ENCODE measurements at places on chromosomes 12 and 14.

DNA sequence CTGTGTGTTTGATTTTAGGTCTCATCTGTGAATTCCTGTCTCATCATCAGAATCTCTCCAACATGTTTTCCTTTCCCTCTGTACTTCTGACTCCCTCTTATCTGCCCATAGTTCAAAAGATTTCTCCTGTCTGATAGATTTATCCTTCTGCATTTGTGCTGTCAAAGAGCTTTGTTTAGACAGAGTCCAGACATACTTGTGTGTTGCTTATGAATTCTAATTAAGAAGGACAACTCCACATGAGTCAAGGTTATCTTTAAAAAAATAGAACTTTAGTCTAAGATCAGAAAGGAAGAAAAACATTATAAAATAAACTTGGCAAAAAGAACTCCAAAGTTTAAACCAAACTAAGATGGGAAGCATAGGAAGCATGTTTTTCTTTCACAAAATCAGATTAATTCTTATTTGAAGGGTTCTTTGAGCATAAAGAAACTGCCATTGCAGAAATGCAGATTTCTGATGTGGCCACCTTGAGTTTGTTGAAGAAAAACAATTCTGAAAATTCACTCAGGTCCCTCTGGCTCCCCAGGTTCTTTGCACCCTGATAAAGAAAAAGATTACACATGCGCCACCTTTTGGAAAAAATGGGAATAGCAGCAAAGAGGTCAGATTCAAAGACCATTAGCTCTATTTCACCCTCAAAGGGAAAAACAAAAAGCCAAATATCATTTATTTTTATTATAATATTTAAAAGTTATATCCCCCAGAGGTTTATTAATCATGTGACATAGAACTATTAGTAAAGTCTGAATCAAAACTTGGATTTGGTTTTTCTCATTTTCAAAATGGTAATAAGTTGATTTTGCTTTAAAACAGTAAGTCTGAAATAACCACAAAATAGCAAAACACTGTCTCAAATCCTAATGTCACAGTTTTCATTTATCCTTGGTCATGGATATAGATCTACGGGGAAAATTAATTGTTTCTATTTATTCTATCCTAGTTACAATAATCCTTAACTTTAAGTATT, 143.7 kb upstream of the DCN start:
- peak; percentile 6 for DNase-seq

DNA sequence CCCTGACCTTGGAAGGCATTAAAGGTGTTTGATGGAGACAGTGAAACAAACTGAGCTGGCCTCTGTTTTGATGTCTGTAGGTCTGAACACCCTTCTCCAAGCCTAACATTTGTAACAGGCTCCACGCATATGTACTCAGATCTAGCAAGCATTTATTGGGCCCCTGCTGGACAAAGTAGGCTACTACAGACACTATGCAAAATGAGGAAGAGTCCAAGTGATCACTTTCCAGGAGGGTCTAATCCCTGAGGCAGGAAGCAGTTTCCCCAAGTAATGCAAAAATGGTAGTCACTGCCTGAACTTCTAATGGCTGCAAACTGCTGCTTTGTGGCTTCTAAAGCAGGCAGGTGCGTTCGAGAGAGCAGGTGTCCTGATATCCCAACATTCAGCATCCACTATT, 405.8 kb downstream of the MED13L start:
- no peak for DNase-seq

GRCh38 chr12:93741659-93742109, 64.5 kb downstream of the CRADD start:
- DNase-seq: peak; percentile 1

DNA sequence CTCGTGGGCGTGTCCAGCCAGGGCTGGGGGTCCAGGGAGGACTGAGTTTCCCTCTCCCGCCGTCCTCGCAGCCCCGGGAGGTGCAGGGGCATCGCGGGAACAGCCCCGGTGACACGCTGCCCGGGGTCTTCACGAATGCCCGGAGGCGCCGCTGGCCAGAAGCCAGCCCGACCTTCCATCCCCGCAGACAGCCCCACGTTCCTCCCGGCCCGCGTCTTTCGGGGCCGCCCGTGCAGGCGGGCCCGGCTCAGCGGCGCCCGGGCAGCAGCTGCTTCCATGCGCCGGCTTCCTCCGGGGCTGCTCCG, 827 bp upstream of the TEDC1 start:
- no peak for DNase-seq

DNA sequence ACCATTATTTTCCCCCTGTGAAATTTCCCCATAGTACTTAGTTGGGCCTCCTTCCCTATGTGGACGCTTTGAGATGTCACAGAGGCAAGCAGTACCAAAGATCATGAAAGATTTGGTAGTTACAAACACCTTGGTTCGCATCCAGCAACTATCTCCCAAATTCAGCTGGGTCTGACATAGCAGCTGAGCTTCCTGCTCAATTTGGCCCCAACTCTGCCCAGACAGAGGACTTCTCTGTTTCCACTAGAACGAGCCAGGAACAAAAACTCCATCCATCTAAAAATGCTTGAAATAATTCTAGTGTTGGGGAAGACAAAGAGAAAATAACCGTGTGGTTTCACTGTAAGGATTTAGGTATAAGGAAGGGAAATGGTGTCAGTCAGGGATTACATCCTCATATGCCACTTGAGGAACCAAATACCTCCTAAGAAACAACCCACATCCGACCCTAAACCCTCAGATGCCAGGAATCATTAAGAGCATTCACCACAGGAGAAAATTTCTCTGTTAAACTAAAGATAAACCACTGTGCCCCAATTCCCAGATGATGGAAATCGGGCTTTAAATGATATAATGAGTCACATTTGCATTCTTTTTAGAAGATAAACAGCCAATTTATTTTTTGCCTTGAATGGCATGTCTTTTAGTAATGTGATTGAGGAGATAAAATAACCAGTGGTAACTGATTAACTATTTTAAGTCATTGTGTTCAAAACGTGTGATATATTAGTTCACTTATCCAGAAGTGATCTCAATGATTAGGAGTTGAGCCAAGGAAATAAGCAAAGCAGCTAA, 103.7 kb upstream of the IFNG-AS1 start:
- no peak for DNase-seq

DNA sequence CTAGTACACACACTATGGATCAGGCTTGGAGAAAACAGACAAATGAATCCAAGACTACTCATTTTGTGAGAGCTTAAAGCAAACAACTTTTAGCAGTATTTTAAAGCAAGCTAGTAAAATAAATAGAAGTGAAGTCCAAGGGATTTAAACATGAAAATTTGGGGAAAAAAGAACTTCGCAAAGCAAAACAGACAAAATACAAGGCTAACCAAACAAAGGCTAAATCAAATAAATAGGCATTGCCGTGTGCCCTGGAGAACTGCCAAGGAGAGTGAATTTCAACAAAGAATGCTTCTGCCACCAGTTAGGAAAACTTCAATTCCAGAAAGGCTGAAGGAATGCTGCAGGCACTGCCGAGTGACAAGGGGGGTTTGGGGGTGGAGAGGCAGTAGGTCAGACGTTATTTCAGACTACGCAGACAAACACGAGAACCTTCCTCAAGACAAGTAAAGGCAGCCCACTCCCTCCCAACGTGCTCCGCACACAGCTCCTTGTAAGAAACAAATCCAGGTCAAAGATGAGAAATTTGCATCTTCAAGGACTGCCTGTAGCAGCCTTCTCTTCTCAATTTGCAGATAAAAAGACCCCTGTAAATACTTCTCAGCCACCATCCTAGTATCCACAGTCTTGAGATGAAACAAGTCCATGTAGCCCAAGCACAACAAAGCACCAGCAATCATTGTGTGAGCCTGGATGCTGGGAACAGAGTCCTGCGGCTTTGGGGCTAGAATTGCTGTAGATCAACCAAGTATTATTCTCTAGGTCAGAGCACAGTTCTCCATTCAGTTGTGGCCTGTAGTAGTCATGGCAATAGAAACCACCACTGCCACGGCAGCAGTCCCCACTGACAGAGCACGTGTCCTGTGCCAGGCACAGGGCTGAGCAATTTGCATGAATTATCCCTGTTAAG, 43.3 kb downstream of the EFCAB11 start:
- DNase-seq: no peak

DNA sequence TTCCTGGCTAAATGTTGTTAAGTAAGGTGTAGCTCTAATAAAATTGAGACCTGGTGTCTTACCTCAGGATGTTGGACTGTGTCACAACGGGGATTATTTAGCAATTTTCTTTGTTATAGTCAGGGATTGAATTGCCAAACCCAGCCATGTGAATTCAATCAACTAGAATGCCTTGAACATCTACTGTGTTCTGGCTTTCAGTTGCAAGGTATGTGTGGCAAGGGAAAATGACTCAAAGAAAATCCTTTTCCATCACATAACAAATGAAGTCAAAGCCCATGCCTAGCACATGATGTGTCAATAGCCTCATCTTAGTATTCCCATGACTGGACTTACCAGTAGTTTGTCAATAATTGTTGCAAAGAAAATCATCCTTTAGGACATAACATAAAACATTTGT, 519.8 kb upstream of the FLRT2 start:
- no peak for DNase-seq

GRCh38 chr12:54173906-54174471, 14.8 kb downstream of the SMUG1 start:
- no peak for DNase-seq

- no peak for DNase-seq
Observed at GRCh38 chr12:5881666-5882065, 63.4 kb downstream of the ANO2 start.

DNA sequence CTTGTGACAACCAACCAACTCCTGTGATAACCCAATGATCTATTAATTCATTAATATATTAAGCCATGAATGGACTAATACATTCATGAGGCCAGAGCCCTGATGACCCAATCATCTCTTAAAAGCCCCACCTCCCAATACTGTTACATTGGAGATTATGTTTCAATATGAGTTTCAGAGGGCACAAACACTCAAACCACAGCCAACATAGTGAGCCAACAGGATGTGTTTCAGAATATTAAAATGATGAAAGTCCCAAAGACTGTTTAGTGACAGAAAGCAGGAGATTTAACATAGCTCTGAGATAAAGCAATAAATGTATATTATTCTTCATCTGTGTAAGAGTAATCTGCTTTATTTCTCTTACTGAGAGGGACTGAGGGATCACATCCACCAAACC, 71.7 kb downstream of the PTPRO start:
- no peak for DNase-seq

DNA sequence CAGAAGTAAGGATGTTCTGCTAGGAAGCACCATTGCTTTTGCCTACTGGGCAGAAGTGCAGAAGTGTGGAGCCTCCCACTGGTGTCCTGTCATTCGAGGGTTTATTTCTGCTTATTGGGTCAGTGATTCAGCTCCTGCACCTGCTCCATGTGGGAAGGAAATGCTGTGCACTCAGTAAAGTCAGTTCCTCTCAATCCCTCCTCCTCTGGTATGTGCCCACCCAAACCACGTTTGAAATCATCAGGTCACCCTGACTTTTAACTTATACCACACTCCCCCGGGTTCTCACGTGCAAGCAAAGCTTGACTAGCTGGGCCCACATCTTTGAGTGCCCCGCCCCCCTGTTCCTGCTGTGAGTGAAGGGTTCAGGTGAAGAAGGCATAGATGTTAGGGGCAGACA, 223.7 kb downstream of the CHST11 start:
- DNase-seq: no peak

DNA sequence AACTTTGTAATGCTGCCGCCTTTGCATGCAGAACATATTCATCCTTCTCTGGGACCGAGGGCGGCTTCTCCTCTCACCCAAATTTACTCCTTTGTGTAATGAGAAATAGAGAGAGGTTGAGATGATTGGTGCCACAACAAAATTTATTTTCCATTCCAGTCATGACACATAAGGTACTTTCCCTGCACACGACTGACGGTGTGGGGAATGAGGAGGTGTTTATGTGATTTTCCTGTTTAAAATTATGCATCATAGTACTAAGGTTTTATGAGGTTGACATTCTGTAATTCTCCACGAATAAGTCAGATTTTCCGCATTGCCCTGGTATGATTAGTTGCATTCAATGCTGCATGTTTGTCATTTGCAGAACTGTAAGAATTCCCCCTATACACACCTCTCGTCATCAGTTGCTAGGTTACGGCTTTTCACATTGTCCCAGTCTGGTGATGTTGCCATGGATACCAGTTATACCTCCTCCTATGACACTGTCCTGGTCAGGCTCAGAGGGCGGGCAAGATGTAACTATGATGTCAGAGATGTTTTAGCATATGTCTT, 23.1 kb downstream of the BICDL1 start:
- peak; percentile 72 for DNase-seq

GRCh38 chr12:33006106-33006505, 109.5 kb upstream of the PKP2 start:
- DNase-seq: no peak

DNA sequence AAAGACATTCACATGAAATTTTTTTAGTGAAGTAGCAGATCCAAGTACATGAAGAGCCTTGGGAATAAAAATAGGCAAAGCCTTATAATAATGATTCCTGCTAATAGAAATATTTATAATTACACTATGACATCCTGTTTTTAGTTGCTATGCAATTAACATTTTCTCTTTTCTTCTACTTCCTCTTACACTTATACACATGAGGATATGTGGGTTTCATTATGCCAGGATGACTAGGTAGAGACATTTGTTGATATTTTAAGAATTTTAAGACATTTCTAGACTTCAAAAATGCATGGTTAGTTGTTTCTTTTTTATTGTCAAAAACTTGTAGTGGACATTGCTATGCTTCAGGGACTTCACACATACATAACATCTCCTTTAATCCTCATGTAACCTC, 326.8 kb downstream of the SYT1 start:
- DNase-seq: no peak

GRCh38 chr12:85006206-85006605, 29.9 kb downstream of the TSPAN19 start:
- DNase-seq: no peak

DNA sequence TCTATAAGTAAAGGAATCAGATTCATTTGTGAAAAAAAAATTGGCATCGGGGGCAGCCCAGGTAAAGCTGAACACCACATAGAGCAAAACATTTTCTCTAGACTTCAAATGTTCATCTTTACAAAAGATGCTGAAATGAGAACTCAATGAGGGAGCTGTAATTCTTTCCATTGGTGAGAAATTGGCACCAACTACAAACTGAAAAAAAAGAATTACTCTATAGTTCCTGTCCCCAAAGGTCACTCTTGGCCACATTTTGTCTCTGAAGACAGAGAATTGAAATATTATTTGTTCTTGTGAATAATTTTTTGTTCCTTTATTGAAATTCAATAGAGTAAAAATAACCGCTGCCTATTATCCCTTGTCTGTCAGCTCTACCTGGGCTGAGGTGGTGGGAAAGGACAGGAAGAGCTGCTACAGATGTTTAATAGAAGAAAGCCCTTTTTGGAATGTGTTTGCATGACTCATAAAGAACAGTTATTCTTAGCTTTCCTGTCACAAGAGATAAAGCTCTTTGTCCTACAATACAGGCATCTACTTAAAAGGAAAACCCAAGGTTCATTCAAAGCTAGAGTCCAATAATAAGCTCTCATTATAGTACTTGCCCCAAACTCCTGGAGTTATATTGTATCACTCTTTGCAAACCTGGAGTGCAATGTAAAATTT, 380.1 kb upstream of the KITLG start:
- no peak for DNase-seq

GRCh38 chr14:87679866-87680265, 313.1 kb downstream of the GALC start:
- DNase-seq: no peak

- DNase-seq: no peak
Observed at GRCh38 chr12:45540661-45541341, 188.7 kb upstream of the ARID2 start.

GRCh38 chr12:97960225-97960624, 497.6 kb downstream of the RMST start:
- DNase-seq: no peak

GRCh38 chr12:96246926-96247505, 52.8 kb downstream of the ELK3 start:
- no peak for DNase-seq
